NCI-H187 (cell line): ENCODE measurements at places on chromosomes 1 and 21.

DNA sequence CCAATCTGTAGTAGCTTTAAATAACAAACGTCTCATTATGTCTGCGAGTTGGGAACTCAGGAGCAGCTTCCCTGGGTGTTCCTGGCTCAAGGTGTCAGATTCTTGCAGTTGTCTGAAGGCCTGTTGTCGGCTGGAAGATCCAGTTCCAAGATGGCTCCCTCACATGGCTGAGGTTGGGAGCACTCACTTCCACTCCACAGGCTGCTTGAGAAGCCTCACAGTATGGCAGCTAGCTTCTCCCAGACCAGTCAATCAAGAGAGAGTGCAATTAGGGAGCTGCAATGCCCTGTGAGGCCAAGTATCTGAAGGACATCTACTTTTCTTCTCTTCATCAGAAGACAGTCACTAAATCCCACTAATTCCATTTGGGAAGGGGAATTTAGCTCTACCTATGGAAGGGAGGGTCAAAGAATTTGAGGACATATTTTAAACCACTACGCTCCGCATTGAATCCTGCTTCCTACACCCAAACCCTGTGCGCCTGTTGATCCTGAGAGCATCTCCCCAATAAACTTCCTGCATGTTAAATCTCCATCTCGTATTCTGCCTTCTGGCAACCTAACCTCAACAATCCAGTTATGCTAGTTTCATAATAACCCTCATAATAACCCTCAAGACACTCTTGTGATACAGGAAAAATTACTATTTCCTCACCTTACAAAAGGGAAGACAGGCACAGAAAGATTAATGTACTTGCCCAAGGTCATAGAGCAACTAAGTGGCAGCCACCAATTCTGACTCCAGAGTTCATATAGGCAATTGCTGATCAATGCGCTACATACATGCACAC, 3.6 kb upstream of the VPS26C start:
- DNase-seq = no peak

- no peak for DNase-seq
Measured at GRCh38 chr21:33289199-33289819, 23.1 kb downstream of the IL10RB start.

DNA sequence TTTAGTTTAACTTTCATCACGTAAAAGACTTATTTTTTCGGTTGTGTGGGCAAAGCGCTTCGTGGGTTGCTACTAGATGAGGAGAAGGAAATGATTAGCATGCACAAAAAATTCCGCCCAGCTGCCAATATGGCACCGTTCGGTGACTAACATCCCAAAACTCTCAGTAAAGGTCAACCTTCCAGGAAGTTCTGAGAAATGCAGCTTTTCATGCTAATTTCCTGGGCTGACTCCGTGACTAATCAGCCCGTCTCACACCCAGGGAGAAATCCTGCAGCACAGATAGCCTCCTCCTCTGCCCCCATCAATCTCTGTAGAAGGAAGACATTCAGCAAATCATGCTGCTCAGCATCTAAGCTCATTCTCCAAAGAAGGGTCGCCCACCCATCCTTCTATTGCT, 34.1 kb downstream of the TMCO4 start:
- no peak for DNase-seq

DNA sequence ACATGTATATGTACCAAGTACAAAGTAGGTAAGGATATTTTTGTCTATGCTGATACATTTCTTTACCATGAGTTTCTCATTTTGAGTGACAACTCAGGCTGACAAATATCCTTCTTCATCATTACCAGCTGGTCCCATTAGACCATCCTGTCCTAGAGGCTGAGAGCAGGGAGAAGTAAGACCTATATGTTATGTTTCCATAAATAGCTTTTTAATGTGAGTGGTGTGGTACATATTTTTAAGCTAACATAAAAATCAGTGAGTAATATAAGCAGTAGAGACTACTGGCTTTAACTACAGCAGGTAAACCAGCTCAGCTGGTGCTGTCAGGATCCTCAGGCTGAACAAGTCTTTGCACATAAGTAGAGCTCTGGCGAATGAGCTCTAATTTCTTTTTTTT, 62.4 kb downstream of the CLEC20A start:
- no peak for DNase-seq

DNA sequence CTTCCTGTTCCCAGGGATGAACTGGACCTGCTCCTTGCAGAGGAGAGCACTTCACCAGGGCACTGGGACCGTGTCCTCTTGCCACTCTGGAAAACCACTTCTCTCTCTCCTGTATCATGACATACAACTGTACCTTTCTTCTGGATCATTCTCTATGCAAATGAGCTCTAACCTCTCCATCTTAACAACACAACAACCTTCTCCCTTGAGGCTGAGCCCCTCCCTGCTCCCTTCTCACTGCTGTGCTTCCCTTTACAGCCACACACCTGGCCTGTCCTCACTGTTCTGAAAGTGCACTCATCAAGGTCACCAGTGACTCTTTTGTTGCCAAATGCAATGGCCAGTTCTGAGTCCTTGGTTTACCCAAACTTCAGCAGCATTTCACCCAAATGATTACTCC, 54.5 kb upstream of the MRPS6 start:
- no peak for DNase-seq

- DNase-seq = peak; percentile 47
Measured at GRCh38 chr21:41631564-41632461, 123.9 kb upstream of the TMPRSS2 start.

- no peak for DNase-seq
Measured at GRCh38 chr1:241276391-241276790, 80.6 kb downstream of the RGS7 start.

DNA sequence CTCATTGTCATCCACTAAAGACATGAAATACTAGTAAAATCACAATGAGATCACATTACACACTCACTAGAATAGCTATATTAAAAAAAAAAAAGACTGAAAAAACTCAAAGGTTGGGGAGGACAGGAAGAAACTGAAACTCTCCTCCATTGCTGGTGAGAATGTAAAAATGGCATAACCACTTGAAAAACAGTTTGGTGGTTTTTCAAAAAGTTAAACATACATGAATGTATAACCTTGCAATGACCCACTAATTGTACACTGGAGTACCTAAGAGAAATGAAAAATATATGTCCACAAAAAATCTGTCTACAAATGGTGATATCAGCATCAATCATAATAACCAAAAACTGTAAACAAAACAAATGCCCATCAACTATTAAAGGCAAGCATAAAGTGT, 44.0 kb downstream of the NRIP1 start:
- DNase-seq = no peak

DNA sequence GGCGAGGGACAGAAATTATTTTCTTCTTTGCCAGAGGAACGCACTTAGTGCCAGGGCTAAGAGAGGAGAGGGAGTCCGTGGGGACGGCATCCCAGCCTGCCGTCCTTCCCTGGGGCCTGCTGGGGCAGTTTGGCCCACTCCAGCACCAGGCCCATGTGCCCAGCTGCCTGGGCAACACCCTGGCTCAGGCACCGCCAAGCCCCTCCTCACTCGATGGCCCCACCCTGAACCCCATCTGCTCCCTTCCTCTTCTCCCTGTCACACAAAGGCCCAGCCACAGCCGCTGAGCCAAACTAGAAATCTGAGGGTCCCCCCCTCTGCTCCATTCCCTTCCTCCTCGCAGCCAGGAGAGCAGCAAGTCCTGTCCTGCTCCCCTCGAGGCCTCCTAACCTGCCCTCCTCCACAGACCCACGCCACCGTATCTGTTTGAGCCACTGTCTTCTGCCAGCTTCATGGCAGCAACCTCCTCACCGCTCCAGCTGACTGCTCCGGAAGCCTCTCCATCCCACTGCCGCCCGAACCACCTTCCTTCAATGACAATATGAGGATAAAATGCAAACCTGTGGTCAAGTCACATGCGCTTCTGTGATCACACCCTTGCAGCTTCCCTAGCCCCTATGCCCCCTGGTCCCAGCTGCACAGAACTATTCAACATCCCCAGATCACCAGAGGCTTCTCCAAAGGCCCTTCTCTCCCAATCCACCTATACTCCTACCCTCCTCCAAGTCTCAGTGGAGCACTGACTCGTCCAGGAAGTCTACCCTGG, 8.4 kb upstream of the TNNI1 start:
- DNase-seq = no peak

DNA sequence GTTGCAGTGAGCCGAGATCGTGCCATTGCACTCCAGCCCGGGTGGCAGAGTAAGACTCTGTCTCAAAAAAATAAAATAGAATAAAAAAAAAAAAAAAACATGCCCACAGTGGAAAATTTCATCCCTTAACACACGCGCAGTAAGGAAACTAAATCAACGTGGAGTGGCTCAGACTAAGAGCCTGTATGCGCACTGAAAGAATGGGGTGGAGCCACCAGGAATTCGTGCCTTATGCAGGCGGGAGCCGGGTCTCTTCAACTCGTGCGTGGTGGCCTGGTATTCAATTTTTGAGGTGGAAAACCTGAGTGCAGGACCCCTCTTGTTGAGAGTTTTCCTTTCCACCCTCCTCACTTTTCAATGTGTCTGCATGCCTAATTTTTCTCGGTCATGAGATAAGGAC, 22.1 kb upstream of the CREG1 start:
- no peak for DNase-seq

GRCh38 chr1:9004700-9005394, 21.4 kb downstream of the SLC2A7 start:
- DNase-seq = peak; percentile 33

- DNase-seq = peak; percentile 18
Measured at GRCh38 chr21:44556879-44557278, 1.7 kb downstream of the KRTAP10-3 start.

GRCh38 chr21:31713973-31714740, 17.8 kb downstream of the SCAF4 start:
- DNase-seq = no peak

DNA sequence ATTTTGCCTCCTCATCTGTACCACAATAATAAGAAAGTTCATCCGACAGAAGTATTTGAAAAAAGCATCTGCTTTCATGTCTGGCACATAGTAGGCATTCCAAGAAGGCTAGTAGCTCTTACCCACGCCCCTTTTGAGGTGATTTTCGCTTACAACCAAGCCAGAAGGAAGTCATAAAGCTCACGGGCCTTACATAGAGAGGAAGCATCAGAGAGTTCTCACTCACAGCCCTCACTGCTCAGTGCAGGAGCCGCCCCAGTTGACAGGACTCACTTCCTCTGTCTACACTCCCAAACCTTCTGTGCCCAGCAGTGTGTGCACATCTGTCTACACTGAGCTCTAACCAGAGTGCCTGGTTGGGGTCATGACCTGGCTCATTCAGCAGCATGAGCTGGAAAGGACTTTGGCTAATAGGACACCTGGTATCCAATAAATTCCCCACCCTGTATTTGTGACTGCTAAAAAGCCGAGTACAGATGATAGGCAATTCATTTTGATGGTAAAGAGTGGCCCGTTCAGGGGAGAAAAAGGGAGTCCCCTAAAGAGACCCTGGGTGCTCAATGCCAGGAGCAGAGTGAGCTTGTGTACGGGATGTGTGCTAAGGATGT, 36.8 kb upstream of the DUSP10 start:
- no peak for DNase-seq

DNA sequence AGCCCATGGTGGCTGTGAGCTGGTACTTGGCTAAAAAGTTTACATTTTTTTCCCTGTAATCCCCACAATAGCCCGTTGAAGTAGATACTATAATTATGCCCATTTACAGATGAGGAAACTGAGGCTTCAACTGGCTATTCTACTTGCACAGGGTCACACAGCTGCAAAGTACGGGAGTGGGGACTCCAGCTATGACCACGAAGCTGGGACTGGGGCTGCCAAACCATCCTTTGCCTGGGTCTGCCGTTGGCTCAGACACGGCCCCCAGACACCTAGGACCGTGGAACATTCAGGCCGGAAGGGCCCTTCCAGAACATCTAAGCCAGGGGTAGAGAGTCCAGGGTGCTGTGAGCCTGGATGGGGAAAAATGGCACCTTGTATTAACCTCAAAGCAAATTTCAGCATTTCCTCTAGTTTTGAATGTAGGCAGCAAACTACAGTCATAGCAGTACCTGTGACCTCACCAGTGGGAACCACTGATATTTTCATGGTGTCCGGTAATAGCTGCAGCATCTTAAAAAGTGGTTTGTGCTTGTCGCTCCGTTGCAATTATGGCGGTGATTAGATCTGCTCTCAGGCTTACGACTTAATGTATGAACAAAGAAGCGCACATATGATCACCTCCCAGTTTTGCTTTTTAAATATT, 4.3 kb downstream of the TP73 start:
- no peak for DNase-seq

- no peak for DNase-seq
Measured at GRCh38 chr21:29334717-29335428, 36.2 kb downstream of the BACH1 start.

- no peak for DNase-seq
Measured at GRCh38 chr1:175540896-175541645, 202.3 kb downstream of the TNR start.

- no peak for DNase-seq
Measured at GRCh38 chr1:89081005-89081404, 16.0 kb upstream of the GBP1 start.

- DNase-seq = no peak
Measured at GRCh38 chr1:68175621-68176398, 56.5 kb downstream of the WLS start.

GRCh38 chr1:157932069-157932468, 61.4 kb upstream of the KIRREL1 start:
- DNase-seq = no peak

- no peak for DNase-seq
Measured at GRCh38 chr21:15567191-15567590, 162.6 kb upstream of the USP25 start.

DNA sequence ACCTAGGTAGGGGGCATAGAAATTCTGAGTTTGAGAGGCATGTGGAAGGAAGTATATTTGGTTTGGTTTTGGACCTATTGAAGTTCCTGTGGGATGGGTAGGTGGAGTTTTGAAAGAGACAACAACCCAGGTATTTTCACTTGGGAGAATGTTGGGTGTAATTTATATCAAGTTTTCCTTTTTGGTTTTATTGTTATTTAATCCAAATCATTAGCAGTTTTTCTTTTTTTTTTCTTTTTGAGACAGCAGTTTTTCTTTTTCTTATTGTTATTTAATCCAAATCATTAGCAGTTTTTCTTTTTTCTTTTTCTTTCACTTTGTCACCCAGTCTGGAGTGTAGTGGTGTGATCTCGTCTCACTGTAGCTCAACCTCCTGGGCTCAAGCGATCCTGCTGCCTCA, 30.1 kb downstream of the RNF11 start:
- no peak for DNase-seq

- no peak for DNase-seq
Measured at GRCh38 chr1:177106614-177107365, 57.7 kb downstream of the ASTN1 start.

DNA sequence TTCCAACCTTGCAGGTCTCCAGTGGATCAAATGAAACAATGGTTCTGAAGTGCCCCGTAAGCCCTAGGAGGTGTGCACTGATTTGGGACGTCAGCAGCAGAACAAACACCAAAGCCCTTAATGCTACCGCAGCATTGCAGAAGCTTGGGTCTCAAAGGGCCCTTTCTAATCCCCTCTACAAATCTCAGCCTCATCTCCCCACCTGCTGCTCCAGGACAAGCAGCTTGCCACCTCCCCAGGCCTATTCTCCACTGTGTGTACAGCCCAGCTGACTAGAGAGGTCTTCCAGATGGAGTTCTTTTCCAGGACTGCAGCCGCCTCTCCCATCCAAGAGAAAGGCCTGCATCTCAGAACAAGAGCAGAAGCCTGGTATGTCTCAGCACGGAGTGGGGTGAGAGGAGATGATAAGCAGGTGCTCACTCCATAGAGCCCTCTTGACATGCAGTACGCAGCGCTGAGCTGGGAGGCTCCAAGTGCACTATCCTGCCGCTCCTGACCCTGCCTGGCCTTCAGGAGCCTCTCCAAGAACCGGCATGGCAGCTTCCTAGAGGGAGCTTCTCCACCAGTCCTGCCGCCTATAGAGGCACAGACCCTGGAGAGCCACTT, 46.3 kb downstream of the MRPL37 start:
- DNase-seq = no peak
